ENCODE measurements at places on chromosomes 3 and 15. TPM values are rescaled to one million over a fixed set of nuclear protein-coding genes. Genes with fewer than 3 reads are reported as not detected.

The SQOR gene
- 24.7 TPM for polyA plus RNA-seq

The SERINC4 gene
- polyA plus RNA-seq = 0.26 TPM

The CDHR4 gene
- polyA plus RNA-seq = not detected

DNA sequence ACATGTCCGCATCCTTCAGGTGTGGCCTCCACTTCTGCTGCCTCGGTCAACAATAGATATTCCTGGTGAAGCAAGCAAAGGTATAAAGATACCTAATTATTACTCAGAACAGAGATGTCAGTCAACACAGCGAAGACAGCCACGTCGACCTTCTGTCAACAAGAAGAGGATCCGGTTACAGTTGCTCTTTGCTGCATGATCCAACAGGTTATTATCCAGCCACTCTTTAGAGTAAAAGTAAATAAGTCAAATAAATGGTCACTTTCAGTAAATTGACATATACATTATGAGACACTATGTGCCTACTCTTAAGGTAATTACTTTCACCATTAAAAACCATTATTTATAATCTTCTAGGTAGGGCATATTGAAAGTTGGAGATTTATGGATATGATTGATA, 356.8 kb upstream of the ATP11B start:
- DNase-seq = no peak

GRCh38 chr3:16520970-16521881, 7.7 kb upstream of the RFTN1 start:
- no peak for DNase-seq

DNA sequence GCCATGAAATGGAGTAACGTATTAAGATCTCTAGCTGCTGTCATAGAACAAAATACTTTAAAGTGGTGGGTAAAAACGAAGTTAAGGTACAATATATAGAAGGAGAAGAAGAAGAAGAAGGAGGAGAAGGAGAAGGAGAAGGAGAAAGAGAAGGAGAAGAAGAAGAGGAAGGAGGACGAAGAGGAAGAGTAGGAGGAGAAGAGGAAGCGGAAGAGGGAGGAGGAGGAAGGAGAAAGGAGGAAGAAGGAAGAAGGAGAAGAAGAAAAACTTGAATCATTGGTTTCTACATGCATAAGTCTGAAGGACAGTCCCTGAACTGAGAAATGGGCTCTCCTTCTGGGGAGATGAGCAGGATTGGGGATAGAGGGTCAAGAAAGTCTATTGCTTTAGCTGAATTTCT, 22.4 kb downstream of the WWTR1 start:
- no peak for DNase-seq

All from right renal pelvis (tissue), 4 donors.